ENCODE measurements at places on chromosomes 5 and 9.

- DNase-seq: peak; percentile 35
Observed at GRCh38 chr5:54753034-54753433, 232.4 kb downstream of the ESM1 start.

DNA sequence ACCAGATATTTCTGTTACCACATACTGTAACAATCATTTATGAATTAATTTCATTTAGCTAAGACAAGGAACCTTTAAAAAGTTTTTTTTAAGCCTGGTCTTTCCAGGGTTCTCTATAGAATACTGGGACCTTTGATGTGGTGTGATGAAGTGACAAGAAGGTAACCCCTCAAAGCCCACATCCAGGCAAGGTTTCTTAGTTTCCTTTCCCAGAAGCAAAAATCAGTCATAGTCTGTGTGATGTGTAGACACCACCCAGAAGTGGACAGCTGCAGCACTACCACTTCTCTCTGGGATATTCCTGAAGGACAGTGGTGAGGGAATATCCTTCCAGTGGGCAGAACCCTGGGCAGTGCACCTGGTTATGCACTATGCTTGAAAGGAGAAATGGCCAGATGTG lies 115.6 kb downstream of the TTC39B start:
- no peak for DNase-seq

GRCh38 chr5:112657804-112658203 lies 79.9 kb upstream of the APC start:
- DNase-seq: no peak

- DNase-seq: no peak
Observed at GRCh38 chr9:125153712-125154367, 10.5 kb upstream of the SCAI start.

DNA sequence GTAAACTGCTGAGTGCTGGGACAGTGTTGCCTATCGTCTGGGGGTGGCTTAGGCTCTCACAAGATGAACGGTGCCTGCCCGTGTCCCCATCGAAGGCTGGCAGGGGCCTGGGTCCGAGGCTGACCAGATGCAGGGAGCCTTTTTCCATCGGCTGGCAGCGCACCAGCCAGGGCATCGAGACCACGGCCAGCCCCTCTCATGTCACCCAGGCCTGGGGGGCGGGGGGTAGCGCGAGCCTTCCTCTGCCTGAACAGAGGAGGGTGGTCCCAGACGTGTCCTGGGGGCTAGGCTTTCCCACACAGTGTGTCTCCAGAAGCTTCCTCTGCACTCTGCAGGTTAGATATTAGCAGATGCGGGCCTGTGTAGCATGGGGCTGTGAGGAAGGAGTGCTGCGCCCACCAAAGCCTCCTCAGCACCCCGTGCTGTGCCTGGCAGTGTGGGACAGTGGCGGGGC lies 17.3 kb downstream of the FGD3 start:
- DNase-seq: no peak

- DNase-seq: peak; percentile 84
Observed at GRCh38 chr9:21873540-21874221, 71.2 kb downstream of the MTAP start.

GRCh38 chr9:107394264-107394663 lies 95.3 kb downstream of the KLF4 start:
- DNase-seq: no peak

GRCh38 chr9:84851935-84852585 lies 182.5 kb downstream of the NTRK2 start:
- DNase-seq: peak; percentile 98

DNA sequence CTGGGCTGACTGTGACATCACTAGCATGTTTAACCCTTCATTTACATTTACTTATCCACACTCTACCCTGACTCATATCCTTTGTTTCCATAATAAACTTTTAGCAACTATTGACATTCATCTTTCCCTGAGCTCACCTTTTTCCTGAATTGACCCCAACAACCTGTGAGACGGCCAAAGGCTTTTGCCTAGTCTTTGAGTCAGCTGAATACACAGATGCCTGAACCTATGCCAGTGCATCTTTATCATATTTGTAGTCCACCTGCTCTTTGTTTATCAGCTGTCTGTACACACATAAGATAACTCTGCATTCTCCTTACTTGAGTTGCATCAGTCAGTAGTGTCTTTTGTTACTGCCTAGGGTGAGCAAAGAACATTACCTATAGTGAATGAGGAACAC lies 128.5 kb upstream of the HMHB1 start:
- DNase-seq: no peak

DNA sequence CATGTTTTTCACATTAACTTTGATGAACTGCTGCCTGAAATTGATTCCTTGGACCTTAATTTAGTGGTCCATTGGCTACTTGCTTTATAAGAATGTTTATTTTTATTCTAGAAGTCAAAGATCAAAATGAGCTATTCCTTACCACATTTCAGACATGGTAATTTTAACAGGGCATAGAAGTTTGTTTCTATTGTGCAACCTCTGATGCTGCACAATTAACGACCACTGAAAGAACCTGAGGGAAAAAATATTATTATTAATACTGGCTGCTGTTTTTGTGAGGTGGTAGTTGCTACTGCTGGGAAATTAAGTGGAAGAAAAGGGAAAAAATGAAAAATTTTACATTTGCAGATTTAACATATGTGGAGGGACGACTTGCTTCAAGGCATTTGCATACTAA lies 37.9 kb upstream of the RAB3C start:
- DNase-seq: no peak

DNA sequence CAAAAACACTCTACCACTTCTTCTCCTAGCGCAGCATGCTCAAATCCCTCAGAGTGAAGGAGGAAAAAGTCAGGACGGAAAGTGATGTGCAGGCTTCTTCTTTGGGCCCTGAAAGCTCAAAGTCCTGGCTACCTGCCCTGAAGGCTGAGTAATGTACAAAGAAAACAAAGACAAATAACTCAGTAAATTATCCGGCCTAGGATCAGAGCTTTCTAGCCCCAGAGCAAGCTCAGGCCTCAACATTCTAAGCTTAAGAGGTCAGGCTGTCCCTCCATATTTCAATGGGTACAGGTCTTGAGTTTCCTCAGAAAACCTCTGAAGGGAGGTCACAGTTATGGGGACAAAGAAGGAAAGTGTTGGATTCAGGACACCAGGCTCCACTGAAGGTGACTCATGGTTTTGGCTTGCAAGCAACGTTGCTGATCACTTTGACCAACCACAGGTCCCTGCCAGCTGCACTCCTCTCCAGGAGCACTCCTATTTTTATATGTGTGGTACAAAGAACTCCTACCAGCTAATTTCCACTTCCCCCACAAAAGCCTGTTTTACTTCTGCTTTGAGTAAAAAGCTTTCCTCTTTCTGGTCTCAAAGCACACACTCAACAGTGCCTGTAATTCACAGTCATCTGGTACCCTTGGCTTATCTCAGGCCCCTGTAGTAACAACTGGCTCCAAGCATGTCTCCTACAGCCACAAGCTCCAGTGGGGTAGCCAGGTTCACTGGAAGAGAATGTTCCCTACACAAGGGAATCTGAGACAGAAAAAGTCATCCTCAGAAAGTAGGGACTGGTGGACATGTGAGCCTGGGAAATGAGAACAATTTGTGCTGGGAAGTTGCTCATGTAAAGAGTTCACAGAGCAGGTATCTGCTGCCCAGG lies 115.7 kb downstream of the UGCG start:
- peak; percentile 98 for DNase-seq

DNA sequence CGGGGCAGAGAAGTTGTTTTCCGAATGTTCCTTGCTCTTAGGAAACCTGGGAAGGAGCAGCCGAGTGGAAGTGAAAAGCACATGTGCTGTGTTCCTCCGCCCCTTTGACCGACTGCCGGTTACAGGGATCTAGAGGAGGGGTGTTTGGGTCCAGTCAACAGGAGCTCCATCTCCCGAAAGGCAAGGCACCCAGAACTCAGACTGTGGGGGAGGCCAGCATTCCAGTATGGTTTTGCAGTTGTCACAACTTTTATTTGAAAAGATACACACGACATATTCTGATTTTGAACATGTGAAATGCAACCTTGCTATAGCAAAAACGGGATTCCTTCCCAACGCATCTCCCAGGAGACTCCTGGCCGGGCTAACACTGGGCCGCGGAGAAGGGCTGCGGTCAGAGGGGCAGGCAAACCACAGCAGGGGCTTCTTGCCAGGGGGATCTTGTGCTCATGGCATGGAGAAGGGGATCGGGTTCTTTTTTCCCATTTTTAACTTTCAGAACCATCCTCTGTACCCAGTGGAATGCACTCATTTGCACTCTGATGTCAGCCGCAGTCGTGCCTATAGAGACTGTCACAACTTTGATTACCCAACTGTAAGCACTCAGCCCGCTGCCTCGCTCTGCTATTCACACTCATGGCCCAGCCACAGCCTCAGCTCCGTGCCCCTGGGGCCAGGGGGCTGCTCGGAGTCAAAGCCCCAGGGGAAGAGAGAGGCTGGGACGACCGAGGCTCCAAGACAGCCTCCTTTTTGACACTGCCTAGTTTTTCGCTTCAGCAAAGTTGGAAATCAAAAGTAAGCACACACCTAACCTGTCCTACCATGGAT lies 3.9 kb downstream of the QRFP start:
- DNase-seq: no peak

GRCh38 chr5:570446-570845 lies 41.7 kb upstream of the CEP72 start:
- no peak for DNase-seq

DNA sequence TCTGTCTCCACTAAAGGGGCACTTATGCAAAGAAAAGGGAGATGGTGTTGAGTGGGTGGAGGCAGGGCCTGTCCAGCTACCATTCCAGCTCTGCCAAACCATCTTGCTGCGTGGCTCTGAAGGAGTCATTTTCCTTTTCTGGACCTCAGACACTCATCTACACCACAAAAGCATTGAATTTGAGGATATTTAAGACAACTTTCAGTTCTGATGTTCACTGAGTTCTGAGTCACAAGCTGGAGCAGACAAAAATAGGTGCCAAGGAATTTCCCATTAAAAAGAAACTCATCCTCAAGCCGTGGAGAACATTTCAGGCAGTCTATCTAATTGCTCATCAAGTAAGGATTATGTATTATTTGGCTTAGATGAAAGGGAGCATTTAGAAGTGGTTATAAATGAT lies 195.0 kb upstream of the TBC1D2 start:
- peak; percentile 6 for DNase-seq

GRCh38 chr9:121464968-121465367 lies 34.7 kb downstream of the GGTA1 start:
- no peak for DNase-seq

- DNase-seq: peak; percentile 57
Observed at GRCh38 chr9:114900942-114901802, 29.2 kb downstream of the TNFSF8 start.

DNA sequence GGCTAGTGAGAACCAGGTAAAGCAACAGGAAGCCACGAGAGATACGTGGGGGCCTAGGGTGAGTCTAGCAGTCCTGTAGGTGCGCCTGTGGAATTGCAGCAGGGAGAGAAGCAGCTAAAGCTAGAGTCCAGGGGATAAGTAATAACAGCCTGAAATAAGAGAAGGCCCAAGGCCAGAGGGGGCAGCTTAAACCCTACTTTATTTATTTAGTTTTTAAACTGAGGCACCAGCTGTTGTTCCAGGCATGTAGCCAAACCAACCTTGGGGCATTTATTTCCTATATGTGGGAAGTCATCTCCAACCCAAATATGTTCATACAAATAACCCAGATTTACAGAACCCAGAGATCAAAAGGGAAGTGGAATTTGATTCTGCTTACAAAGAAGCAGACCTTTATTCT lies 93.5 kb downstream of the GLDC start:
- DNase-seq: no peak

DNA sequence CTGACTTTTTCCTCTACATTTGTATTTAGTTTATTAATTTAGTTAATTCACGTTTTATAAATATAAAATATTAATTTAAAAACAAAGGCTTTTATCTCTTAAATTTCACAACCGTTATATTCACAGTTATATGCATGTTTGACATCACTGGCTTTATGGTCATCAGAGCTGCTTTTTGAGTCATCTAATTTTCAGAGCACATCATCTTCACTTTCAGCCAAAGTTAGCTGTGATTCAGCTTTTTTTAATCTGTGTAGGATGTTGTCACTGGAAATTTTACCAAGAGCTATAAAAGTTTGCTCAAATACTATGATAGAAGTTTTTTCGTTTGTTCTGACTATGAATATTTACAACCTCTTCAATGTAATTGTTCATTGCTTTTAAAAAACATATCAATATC lies 12.4 kb downstream of the CDC37L1 start:
- DNase-seq: no peak

- DNase-seq: no peak
Observed at GRCh38 chr5:51273021-51273420, 110.2 kb upstream of the ISL1 start.

DNA sequence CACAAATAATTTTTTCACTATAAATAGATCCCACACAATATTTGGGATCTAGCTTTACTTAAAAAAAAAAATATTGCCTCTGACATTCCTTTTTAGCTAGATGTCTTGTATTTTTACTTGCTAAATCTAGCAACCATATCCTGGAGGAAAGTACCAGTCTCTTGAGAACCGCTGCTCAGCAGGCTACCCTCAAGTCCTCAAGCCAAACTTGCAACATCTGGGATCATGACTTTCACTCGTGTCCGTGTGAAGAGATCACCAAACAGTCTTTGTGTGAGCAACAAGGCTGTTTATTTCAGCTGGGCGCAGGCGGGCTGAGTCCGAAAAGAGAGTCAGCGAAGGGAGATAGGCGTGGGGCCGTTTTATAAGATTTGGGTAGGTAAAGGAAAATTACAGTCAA lies 180.3 kb upstream of the FER start:
- no peak for DNase-seq

- peak; percentile 90 for DNase-seq
Observed at GRCh38 chr9:36928670-36929349, 105.3 kb downstream of the PAX5 start.

- DNase-seq: peak; percentile 35
Observed at GRCh38 chr5:32443145-32443540, 1.4 kb downstream of the ZFR start.

DNA sequence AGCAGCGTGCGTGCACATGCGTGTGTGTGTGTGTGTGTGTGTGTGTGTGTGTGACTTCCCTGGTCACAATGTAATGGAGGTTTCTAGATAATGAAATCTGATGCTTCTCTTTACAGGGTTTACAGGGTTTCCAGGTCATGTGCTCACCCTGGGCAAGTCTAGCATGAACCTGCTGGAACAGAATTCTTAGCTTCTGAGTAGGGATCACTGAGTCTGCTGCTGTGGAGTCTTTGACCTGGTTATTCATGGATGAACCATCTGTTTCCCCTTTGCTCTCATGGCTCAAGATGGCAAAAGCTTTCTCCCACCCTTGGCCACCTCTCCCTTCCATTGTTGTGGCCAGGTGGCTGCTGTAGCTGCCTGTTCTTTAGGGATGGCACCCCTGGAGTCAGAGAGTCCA lies 111.6 kb upstream of the SHB start:
- peak; percentile 67 for DNase-seq
